Activated CD4-positive, alpha-beta T cell treated with anti-CD3 and anti-CD28 coated beads for 4 hours (primary cell): ENCODE measurements at places on chromosomes 11 and 22.
A peak's percentile ranks its signal among the peaks of the same experiment; 100 is the strongest.

DNA sequence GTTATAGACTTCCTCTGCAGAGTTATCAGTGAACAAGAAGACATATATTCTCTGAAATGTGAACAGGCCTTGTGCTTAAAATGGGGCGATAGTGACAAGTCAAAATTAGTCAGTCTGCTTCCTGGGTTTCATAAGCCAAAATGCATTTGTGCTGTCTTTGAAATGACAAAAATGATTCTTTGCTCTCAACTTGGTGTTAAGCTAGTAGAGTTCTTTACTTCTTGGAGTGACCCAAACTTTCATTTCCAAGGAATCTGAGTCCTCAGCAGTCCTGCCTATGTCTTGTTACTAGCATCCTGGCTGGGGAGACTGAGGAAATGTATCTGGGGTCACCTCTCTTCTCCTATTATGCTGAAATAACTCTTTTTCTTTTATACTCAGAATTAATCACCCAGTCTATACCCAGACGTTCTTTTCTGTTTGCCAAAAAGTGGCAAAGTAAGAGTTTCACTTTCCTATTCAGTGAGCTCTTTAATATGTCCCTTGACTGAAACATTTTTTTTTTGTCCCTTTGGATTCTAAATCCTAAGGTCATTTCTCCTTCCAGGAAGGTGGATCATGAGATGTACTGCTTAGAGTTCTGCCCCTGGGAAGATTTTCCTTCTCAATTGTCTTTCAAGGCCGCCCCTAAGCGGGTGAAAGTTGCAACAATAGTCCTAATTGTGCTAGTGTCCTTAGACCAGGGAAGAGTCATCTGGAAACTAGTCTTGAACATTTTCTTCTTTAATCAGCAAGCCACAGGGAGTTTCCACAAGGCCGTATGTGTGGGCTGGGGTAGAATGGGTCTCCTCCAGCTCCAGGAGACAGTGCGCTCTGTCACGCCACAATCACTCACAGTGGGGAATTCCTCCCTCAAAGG, 53.0 kb upstream of the RDX start:
- DNase-seq, result peak; percentile 33

DNA sequence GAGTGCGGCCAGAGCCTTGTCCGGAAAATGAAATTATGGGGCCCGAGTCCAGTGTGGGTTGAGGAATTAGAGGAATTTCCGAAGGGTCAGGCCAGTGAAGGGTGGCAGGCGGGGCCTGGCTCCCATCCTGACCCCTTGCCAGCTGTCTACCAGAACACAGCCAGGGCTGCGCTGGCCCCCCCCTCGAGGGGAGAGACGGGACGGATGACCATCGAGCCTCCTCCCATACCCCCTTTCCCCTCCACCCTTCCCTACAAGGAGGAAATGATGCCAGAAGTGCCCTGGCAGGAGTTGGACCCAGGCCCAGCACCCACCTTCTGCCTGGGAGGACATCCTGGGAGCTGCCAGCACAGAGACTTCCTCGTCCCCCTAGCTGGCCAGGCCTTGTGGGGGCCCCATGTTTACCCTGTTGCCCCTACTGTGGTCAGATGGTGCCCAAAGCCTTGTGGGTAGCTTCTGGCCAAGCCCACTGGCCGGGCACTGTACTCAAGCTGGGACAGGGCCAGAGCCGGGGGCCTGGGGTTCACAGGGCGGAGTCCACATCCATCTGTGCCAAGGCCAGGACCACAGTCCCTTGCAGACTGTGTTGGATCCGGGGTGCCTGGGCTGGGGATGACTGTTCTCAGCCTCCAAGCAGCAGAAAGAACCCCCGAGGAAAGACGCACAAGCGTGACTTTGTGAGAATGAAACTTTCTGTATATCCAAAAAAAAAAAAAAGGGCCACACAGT, 20.8 kb downstream of the ARVCF start:
- no peak for DNase-seq

- DNase-seq, result no peak
Observed at GRCh38 chr11:69459848-69460539, 21.5 kb upstream of the LINC01488 start.

GRCh38 chr22:24289741-24290163, 19.1 kb downstream of the SPECC1L start:
- DNase-seq, result no peak

- DNase-seq, result no peak
Observed at GRCh38 chr11:2578929-2579270, 120.9 kb downstream of the KCNQ1OT1 start.

DNA sequence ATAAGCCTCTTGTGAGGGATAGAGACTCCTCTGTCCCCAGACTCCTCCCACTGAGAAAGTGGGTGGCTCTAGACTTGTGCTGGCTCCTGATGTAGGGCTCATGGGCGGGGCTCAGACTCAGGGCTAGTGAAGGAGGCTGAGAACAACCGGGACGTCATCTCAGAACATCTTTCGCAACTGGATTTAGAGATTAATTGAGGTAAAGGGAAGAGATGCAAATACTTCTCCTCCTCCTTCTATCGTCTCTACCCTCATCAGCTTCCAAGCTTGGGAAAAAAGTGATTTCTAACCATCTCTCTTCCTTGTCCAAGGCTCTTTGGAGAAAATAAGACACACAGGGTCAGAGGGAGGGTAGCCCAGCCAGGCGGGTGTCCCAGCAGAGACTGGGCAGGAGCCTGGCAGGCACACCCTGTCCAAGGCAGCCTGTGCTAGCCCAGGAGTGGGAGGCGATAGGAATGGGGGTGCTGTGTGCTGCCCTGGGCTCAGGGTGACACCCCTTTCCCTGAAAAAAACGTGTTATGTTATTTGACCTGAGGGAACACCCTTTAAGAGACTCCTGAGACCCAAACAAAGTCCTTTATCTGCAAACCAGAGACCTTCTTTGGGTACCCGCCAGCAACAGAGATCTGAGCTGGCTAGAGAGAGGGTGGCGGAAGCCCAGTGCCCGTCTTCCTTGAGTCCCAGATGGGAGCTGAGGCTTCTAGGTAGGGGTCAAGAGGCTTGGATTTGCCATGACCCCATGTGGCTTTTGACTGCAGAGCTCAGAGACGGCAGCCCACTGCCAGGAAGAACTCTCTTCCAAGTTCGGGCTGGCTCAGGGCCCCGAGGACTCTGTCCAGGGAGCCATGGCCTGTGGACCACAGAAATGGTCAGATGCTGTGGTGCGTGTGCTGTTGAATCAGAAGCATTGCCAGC, 160.9 kb downstream of the ADAMTS15 start:
- DNase-seq, result no peak

GRCh38 chr11:104254347-104254746, 90.4 kb upstream of the PDGFD start:
- DNase-seq, result peak; percentile 0

- DNase-seq, result no peak
Observed at GRCh38 chr11:78248191-78248590, 59.5 kb downstream of the USP35 start.

- DNase-seq, result no peak
Observed at GRCh38 chr11:70077411-70078094, 564 bp upstream of the ANO1 start.

- no peak for DNase-seq
Observed at GRCh38 chr11:66314561-66315497, 2.0 kb downstream of the CD248 start.

- no peak for DNase-seq
Observed at GRCh38 chr11:118258410-118258809, 5.7 kb downstream of the MPZL2 start.

GRCh38 chr11:93493252-93493897, 49.8 kb downstream of the SMCO4 start:
- DNase-seq, result no peak

GRCh38 chr11:109196016-109196415, 226.0 kb upstream of the C11orf87 start:
- no peak for DNase-seq

GRCh38 chr11:35163209-35163608, 24.2 kb downstream of the CD44 start:
- no peak for DNase-seq

DNA sequence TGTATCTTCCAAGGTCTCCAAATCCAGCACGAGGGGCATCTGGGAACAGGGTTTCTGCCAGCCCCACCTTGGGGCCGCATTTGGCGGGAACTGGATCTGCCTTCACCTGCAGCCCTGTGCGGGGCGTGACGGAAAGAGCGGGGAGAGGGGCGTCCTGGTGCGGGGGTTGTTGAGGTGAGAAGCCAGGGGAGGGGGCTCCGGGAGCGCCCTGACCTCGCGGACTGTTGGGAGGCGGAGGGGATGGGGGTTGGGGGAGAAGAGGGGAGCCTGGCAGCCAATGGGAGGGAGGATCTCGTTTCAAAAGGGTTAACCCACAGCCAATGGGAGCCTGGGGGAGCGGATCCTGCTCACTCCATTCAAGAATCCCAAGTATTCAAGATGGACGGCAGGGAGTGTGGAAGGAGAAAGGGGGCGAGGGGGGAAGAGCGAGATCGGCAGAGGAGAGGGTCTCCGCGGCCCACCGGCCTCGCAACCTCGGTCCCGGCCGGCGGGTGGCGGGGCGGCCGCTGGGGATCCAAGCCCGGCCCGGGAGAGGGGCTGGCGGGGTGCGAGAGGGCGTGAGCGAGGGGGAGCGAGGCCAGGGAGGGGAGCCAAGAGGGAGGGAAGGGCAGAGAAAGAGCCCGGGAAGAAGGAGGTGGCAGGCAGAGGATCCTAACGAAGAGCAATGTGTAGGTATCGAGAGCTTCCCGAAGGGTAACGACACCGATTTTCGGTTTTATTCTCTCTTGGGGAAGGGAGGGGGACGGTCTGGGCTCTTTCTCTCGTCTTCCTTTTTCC, 11.5 kb downstream of the YPEL4 start:
- no peak for DNase-seq

DNA sequence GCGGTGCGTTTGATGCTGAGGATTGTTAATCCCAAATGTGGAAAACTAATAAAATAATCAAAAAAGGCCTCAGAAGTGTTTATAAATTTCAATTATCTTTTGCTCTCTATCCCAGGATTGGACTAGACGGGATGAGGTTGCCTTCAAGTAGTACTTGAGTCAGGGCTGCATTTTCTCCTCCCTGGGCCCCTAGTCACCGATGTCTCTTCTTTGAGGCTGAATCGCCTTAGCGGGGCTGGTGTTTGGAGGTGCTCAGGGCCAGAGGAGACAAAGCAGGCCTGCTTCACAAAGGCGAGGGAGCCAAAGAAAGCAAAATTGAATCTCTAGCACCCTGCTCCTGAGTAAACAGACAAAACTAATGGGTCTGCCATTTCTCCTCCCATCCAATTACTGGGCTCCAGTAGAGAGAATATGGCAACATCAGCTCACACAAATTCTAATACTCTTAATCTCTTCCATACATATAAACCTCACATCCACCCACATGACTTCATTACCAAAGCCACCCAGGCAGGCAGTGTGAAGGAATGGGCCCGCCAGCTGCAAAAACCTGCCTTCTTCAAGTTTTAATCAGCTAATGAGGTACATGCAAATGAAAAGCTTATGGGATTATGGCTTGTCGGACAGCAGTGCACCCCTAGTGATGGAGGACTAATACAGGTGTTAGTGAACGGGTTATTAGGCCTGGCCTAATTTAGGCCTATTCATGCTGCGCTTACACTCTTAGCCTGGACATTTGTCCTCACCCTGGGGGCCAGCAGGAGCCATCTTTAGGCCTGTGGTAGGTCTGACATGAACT, 52.7 kb upstream of the HTATIP2 start:
- no peak for DNase-seq

GRCh38 chr11:64474680-64475079, 115.7 kb downstream of the RPS6KA4 start:
- no peak for DNase-seq

DNA sequence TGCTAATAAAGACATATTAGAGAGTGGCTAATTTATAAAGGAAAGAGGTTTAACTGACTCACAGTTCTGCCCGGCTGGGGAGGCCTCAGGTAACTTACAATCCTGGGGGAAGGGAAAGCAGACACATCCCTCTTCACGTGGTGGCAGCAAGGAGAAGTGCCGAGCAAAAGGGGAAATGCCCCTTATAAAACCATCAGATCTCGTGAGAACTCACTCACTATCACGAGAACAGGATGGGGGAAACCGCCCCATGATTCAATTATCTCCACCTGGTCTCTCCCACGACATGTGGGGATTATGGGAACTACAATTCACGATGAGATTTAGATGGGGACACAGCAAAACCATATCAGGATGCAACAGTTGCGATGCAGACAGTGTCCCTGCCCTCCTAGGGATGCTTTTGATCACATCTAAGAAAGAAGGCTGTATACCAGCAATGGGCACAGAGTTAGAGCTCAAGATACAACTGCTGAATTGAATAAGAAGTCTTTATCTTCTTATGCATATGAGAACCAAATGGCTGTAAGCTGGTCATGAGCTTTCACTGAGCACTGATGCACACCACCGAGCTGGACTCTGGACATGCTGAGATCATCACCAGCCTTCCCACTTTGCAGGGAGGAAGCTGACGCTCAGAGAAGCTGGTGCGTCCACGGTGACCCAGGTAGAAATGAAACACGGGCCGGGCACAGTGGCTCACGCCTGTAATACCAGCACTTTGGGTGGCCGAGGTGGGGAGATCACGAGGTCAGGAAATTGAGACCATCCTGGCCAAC, 255.2 kb downstream of the MN1 start:
- no peak for DNase-seq

- DNase-seq, result no peak
Observed at GRCh38 chr22:23207729-23208393, 27.6 kb downstream of the BCR start.

GRCh38 chr11:7279676-7280075, 28.0 kb downstream of the SYT9 start:
- DNase-seq, result no peak

DNA sequence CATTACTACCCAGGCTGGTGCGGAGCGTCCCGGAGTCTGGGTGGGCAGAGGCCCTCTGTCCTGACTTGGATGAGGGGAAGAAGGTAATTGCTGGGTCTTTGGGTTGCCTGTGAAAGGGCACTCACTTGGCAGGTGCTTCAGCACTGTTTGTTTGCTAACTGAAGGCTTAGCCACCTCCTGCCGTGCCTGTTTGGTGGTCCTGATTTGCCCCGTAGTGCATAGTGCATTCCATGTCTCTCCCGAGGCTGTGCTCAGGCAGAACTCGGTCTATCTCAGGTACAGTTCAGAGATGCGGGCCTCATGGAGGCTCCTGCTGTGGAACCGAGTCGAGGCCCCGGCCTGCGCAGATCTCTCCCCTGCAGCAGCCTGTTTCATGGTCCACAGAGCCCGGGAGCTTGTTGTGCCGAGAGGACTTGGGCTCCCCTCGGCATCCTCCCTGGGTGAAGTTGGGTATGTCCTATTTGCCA, 146.2 kb downstream of the TBC1D22A start:
- no peak for DNase-seq

- no peak for DNase-seq
Observed at GRCh38 chr22:29870574-29870973, 12.4 kb upstream of the MTMR3 start.

GRCh38 chr11:63919267-63920125, 2.5 kb upstream of the RCOR2 start:
- no peak for DNase-seq

GRCh38 chr11:94974178-94974577, 669 bp downstream of the KDM4D start:
- no peak for DNase-seq

DNA sequence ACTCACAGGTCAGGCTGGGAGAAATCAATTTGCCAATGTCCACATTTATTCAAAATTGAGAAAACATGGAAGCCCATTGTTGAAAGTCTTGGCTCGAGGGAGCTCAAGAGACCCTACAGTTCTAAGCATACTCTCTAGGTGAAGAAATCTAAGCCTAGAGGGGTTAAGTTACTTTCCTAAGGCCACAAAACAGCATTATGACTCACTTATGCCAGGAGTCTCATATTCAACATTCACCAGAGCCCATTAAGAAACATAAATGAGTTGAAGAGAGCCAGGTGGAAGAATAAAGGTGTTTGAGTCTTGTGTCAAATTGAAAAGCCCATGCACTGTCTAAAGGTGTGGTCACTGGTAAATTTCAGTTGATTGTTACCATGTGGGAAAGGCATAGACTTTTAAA, 108.1 kb downstream of the INSC start:
- DNase-seq, result no peak
